ENCODE measurements at places on chromosomes 5 and 9. TPM values are rescaled to one million over a fixed set of nuclear protein-coding genes. Genes with fewer than 3 reads are reported as not detected.

HBEGF gene
- 27.1 TPM for total RNA-seq

RLN2 gene
- not detected for total RNA-seq

PAEP gene
- total RNA-seq = not detected

ARSI gene
- 15.4 TPM for total RNA-seq

SLC31A1 gene
- total RNA-seq = 13.9 TPM

BAAT gene
- 0.17 TPM for total RNA-seq

MEIKIN gene
- total RNA-seq = not detected

ACOT12 gene
- total RNA-seq = not detected

PKD2L2 gene
- total RNA-seq = not detected

SLC36A3 gene
- not detected for total RNA-seq

PARP8 gene
- total RNA-seq = 59.4 TPM

CATSPER3 gene
- total RNA-seq = 0.61 TPM

UHRF2 gene
- total RNA-seq = 26.8 TPM

GRCh38 chr5:157069949-157070348, 11.0 kb upstream of the HAVCR1 start:
- no peak for DNase-seq

GRCh38 chr5:44546286-44546685, 157.1 kb upstream of the FGF10 start:
- no peak for DNase-seq

DNA sequence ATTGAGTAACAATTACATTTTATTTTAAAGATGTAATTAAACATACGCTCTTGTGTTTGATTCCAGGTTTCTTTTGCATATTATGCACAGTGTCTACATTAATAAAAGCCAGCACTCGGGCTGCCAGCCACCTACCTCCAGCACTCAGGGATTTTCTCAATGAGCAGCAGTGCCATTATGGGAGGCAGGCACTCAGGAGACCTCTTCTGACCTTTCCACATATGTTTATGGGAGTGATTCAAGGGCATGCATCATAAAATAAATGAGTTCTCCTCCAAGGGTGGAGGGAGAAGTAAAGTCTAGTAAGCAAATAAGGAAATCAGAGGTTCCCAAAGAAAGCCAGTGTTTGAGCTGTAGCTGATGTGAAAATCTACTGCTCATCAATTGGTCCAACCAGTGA, 119.8 kb upstream of the IRX2 start:
- no peak for DNase-seq

GRCh38 chr5:1201327-1202025, at the start of gene SLC6A19:
Gene SLC6A19 (plus strand): TSS chr5:1201595. CDS start chr5:1201651, 56 bp downstream.
- DNase-seq = no peak

- DNase-seq = no peak
Measured at GRCh38 chr5:17255471-17256021, 38.1 kb downstream of the BASP1 start.

- DNase-seq = no peak
Measured at GRCh38 chr9:80995759-80996158, 693.6 kb downstream of the TLE1 start.

DNA sequence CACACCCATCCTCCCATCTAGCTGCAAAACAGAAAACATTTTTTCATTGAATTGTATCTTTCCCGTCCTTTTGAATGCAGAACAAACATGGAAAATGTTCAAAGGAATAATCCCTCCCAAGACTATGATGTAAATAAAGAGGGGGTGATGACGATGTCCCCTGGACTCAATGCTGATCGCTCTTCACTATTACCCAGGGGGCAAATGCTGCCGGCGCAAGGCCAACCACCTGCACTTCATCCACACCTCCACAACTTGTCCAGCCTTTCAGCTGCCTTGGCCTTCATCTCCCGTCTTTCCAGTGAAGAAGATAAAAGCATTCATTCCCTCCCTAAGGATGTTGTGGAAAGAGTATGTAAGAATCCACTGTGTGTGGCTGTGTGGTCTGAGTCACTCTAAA, 240.3 kb downstream of the AGTPBP1 start:
- DNase-seq = no peak

DNA sequence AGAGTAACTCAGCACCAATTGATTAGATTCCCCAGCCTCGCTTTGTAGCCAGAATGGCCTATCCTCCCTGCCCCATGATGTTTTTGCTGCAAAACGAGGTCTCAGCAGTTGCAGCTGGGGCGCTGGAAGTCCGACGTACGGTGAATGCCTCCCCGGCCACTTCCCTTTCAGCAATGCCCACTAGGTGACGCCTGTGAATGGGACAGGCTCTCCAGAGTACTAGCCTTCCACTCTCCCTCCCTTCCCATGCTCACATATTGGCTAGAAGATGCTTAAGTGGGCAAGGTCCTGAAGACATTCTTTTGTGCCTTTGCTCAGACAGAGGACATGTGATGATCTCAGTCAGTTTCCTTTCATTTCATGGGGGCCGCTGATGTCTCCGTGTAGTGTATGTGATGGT, 50.8 kb downstream of the DMRT2 start:
- DNase-seq = peak; percentile 77

GRCh38 chr9:88502552-88503034, 32.4 kb upstream of the NXNL2 start:
- no peak for DNase-seq

- DNase-seq = peak; percentile 22
Measured at GRCh38 chr9:33921967-33922895, 105.3 kb downstream of the UBE2R2 start.

GRCh38 chr9:26567976-26568375, 324.6 kb downstream of the CAAP1 start:
- DNase-seq = no peak

DNA sequence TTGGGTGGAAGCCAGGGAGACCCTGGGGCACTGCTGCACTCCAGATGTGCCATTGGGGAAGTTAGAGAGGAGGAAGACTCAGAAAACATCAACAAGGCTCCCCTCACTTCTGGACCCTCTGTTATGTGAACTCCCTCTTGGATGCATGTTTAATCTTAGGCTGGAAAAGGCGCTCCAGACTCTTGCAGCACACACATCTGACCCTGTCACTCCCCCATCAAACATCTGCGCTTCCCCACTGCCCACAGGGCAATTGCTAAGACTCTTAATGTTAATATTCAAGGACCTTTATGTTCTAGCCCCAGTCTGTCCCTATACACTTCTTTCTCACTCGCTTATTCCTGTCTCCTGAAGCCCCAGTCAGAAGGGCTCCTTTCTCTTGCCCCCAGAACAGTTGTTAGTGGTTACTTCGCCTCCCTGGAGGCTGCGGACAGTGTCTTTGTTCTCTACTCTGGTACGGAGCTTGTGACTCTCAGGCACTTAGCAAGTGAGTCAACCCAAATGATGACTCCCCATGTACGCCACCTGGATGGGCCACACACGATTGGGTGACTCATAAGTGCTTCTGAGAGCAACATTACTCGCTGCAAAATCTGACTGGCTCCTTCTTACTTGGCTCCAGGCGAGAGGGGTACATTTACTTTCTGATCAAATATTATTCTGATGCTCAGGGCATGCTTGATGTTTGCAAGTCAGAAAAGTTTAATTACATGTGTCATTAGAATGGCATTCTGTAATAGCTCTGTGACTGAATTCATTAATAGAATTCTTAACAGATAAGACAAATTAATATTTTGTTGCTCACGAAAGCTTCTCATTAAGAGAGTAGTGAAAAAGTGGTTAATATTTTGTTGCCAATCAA, 193.6 kb downstream of the HSPA4 start:
- no peak for DNase-seq

GRCh38 chr5:143147902-143148301, 255.6 kb downstream of the NR3C1 start:
- DNase-seq = peak; percentile 46

DNA sequence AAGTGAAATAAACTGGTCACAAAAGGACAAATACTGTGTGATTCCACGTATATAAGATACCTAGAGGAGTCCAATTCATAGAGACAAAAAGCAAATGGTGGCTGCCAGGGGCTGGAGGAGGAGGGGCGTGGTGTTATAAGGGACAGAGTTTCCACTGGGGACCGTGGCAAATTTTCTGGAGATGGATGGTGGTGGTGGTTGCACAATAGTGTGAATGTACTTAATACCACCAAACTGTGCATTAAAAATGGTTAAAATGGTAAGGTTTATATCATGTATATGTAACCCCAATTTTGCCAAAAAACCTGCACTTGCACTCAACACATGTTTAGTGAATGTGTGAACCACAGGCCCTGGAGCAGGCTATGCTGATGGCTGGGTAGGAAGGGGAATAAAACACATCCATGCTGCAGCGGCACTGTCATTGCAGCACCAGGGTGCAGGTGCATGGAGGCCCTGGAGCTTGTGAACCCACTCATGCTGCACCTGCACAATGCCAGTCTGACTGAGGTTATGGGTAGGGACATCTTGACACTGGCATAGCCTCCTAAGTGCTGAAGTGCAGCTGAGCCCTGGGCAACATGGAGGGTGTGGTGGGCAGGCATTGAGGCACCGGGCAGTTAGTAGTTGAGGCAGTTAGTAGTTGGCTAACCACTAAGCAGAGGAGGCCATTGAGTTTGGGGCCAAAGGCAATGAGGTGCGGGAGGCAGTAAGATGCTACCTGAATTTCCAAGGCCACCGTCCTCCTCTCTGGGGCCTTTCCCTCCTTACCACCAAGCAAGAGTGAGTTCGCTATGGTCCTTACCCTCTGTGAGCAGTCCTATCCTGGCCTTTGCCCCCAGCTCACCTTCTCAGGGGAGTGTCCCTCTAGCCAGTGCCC, 3.5 kb upstream of the PHF2 start:
- no peak for DNase-seq

DNA sequence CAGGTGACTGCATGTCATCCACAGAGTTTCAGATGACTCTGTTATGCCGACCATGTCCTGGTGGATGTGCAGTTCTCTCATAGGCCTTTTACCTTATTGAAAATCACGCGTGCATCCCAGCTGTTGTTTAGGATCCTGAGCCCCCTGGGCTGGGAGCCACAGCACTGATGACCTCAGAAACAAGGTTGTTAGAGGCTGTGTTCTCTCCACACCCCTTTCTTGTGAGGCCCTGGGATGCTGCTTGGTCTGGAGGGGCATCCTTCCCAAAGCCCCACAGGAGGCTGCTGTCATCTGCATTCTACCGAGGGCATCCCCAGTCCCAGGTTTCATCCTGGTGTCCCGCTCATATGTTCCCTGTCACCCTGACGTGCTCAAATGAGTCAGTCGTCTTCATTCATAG, 76.5 kb upstream of the IRX4 start:
- DNase-seq = no peak

DNA sequence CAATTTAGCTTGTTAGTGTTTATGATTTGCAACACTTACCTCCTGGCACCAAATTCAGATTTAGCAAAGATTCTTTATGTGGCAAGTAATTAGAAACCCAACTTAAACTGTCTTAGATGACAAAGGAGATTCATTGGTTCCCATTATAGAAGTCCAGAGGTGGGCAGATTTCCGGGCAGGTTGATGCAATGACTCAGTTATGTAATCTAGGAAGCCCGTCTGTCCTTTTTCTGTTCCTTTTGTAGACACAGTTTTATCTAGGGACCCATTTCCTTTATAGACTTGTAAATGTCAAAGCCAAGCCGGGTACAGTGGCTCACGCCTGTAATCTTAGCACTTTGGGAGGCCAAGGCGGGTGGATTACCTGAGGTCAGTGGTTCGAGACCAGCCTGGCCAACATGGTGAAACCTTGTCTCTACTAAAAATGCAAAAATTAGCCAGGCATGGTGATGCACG, 20.3 kb upstream of the ANKRD33B start:
- DNase-seq = no peak

DNA sequence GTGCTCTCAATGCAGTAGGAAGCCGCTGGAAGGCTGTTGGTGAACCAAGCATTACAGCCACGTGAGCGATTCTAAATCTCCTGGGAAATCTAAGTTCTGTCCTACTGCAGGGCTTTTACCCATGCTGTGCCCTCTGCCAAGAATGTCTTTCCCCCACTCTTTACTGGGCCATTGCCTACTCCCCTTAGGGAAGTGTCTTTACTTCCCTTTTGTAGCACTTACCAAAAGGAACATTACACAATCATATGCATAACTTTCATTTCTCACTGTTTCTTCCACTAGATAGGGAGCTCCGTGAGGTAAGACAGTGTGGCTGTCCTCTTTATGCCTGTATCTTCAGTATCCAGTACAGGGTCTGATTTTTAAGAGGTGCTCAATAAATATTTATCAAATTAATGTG, 241.7 kb upstream of the NR4A3 start:
- no peak for DNase-seq

- DNase-seq = no peak
Measured at GRCh38 chr5:125154301-125155110, 408.1 kb upstream of the ZNF608 start.

DNA sequence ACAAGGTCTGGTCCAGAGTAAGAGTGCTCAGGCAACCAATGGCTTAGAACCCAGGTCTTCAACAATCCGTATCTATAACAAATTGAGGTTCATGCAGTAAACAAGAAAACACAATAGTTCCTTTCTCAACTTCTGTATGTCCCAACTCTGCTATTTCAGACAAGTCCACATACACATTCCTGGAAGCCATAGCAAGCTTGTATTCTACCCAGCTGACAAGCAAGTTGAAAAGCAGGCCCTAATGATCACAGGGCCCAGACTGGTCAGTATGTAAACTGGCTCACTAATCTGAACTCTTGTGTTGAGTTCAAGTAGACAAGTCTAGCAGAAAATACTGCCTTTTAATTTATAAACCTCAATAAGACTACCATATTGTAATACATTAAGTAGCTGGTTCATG, 26.9 kb downstream of the FNIP1 start:
- DNase-seq = no peak

GRCh38 chr9:86406366-86406765, 52.2 kb upstream of the TUT7 start:
- DNase-seq = no peak

- no peak for DNase-seq
Measured at GRCh38 chr5:85591311-85591710, 1026.4 kb upstream of the COX7C start.

DNA sequence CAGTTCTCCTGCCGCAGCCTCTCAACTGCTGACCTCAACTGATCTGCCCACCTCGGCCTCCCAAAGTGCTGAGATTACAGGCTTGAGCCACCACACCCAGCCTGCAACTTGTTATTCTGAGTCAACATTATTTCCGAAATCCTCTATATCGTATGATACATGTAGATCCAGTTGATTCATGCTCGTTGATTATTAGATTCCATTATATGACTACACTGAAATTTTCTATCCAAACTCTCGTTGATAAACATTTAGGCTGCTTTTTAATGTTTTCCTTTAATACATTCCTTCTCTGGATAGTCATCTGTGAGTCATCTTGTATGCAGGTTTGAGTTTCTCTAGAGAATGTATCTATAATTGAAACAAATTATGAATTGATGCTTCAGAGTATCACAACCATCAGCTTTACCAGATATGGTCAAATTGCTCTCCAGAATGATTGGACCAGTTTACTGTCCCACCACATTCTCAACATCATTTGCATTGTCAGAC, 4.1 kb downstream of the CDK7 start:
- no peak for DNase-seq

DNA sequence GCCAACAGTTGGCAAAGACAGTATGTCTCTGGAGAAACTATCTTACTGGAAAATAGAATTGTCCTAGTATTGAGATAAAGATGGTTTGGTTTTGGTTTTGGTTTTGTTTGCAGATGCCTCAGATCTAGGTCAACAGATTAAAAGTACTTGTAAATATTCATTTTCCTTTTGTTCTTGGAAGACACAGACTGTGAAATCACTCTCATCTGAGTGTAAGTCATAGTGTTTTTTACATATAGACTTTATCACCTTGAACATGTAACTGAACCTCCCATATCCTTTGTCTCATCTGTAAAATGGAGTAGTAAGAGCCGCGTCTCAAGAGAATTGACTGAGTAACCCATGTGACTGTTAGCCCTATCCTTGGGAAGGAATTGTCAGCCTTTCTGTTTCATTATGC, 34.3 kb downstream of the MAP3K1 start:
- no peak for DNase-seq

GRCh38 chr9:107487521-107488374, 1.8 kb downstream of the KLF4 start:
- DNase-seq = peak; percentile 79
